ENCODE measurements at places on chromosomes 1 and 21. TPM values are rescaled to one million over a fixed set of nuclear protein-coding genes. Genes with fewer than 3 reads are reported as not detected.

DNA sequence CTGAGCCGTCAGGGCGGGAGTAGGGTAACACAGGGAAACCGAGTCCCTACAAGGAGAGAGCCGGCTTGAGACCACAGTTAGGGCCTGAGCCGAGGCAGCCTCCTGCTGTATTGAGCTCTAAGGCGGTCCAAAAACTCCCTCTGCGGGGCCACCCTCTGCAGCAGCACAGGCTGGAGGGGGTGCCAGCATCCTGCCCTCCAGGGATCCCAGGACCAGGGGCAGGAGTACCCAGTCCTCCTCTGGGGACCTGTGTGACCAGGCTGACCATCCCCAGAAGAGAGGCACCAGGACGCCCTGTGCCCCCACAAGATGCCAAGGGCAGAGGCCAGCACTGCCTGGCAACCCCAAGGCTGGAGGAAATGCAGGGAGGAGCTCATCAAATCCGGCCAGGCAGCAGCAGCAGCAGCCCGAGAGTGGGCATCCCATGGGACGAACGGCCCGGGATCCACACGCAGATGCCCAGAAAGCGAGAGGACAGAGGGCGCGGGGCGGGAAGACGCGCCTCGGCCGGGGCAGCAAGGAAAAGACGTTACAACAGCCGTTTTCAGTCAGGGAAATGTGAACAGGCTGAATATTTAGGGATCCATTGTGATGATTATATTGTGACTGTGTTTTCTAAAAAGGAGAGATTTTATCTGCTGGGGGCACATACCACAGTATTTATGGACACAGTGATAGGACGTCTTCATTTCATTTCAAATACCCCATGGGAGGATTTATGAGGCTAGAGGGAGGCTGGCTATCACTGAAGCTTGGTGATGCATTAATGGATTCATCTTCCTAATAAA lies 57.1 kb upstream of the COL18A1 start:
- no peak for DNase-seq

DNA sequence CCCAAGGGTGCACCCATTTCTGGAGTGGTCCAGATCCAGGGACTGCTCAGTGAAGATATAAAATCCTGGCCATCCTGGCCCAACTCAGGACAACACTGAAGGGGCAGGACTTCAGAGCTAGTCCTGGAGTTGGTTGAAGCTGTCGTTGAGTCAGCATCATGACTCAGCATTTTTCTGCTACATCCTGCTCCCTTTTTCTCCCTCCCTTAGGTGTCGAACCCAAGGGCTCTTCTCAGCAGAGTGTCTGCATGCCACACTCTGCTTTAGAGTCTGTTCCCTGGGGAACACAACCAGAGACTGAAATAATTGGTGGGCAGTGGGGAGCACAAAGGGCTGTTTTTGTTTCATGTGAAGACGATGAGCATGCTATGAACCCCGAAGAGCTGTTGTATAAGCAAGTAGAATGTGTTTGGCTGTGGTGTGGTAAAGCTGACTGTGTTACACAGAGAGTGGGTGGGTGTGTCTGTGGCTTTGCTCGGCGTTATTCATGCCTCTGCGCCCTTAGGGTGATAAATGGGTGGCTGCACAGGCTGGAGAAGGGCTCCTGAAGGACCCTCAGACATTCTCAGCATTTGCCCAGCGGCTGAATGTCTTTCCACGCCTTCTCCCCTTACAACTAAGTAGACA lies 167.2 kb downstream of the CYYR1 start:
- no peak for DNase-seq

The RIT1 gene
- 8.1 TPM for polyA plus RNA-seq

The LDLRAP1 gene
- polyA plus RNA-seq = 15.4 TPM
